ENCODE measurements at places on chromosomes 4 and X.

GRCh38 chr4:11622961-11623725 lies 194.4 kb upstream of the HS3ST1 start:
- DNase-seq: no peak

- no peak for DNase-seq
Observed at GRCh38 chr4:169199184-169199583, 71.6 kb downstream of the SH3RF1 start.

DNA sequence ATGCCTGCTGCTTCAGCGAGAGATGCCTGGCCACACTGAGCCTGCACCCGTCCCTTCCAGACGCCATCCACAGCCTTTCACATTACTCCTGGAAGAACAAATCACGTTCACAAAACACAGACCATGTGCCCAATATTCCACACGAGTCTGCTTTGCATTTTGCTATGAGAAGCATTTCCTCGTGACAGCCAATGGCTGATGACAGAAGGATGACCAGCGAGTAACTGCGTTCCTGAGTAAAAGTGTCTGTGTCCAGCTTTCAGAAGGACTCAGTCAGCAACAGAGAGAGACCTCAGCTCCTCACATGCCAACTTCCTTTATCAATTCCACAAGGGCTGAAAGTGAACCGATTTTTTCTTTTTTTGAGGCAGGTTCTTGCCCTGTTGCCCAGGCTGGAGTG lies 19.5 kb downstream of the NAT8L start:
- DNase-seq: no peak

- DNase-seq: no peak
Observed at GRCh38 chr4:152422817-152423320, 113.0 kb downstream of the FBXW7 start.

GRCh38 chrX:21412883-21413282 lies 38.7 kb downstream of the CNKSR2 start:
- DNase-seq: no peak

DNA sequence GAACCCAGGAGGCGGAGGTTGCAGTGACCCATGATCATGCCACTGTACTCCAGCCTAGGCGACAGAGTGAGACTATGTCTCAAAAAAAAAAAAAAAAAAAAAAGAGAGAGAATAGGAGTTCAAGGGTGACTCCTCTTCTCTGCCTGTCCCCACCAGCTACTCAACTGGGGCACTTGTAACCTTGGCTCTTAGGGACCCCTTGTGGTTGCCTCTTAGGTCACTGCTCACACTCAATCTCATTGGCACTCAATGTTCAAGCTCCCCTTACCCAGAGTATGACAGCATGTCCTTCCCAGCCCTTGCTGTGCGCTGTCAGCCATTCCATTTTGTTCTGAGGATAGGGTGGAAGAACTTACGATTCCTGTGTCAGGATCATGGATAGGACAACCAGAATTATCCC lies 82.4 kb upstream of the BEND4 start:
- no peak for DNase-seq

GRCh38 chrX:130607431-130607830 lies 205.6 kb downstream of the RBMX2 start:
- no peak for DNase-seq

- no peak for DNase-seq
Observed at GRCh38 chr4:13523105-13523477, 21.2 kb downstream of the NKX3-2 start.

- DNase-seq: no peak
Observed at GRCh38 chr4:105934386-105934785, 39.1 kb downstream of the NPNT start.

GRCh38 chrX:25296850-25297249 lies 281.1 kb upstream of the ARX start:
- no peak for DNase-seq

DNA sequence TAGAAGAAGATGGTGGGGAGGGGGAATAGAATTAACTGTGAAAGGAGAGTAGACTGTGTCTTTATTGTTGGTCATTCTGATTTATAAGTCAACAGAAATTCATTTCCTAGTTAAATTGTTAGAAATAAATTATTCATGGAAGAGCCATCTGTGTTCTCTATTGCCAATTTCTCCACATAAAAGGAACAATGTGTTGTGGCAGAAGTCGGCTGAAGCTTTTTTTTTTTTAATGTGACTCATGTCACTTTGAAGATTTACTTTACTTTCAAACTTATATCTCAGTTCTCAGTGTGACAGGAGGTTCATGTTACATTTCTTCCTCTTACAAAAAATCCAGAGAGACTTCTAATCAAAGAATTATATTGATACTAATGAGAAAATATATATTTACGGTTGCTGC lies 60.5 kb downstream of the CPE start:
- DNase-seq: no peak

GRCh38 chr4:8038719-8039251 lies 99.1 kb upstream of the AFAP1 start:
- DNase-seq: no peak

DNA sequence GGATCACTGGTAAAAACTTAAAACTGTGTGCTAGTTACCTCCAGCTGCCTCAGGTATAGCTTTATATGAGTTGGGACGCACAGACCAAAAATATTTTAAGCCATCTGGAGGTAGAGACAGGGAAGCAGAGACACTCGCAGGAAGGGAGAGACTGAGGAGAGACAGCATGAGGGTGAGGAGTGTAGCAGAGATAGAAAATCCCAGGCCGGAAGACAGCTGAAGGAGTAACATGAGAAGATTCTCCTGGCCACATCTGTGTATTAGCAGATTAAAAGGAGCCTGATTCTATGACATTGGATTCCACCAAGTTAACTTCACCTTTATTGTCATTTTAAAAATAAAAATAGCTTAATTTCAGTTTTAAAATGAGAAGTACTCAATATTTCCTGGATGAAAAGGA lies 84.3 kb downstream of the PDLIM5 start:
- DNase-seq: no peak

- DNase-seq: no peak
Observed at GRCh38 chrX:37975421-37975820, 30.9 kb upstream of the SYTL5 start.

DNA sequence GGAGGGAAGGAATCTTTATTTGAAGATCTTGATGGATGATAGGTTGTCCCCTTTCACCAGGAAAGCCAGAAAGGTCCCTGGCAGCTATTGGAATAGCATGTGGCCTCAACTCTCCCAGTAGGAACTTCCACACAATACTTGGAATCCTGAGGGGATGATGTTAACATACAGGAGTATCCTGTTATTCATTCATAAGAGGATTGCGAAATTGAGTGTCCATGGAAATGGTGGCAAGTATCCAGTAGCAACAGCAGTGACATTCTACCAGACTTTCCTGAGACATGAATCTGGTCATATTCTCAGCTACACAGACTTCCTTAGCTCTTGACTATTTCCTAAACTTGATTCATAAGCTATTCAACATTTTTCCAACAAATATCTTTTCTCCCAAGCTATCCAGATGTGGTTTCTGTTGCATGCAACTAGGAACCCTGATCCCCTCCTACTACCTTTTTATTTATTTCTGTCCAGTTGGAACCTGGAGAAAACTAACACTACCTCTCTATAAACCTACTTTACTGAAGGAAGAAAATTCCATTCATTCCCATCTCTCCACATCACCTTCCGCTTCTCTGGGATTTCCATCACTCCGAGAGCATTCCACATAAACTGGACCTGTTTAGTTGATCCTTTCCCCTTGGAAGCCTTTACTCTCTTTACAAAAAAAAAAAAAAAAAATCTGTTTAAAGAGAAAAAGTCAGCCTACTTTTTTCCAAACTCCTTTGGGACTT lies 101.8 kb downstream of the ANXA5 start:
- no peak for DNase-seq

- DNase-seq: no peak
Observed at GRCh38 chrX:1529756-1530155, 7.2 kb downstream of the P2RY8 start.

GRCh38 chrX:153524234-153524633 lies 6.8 kb downstream of the ATP2B3 start:
- DNase-seq: no peak

GRCh38 chr4:183358215-183358755 lies 36.1 kb upstream of the CLDN24 start:
- DNase-seq: no peak

DNA sequence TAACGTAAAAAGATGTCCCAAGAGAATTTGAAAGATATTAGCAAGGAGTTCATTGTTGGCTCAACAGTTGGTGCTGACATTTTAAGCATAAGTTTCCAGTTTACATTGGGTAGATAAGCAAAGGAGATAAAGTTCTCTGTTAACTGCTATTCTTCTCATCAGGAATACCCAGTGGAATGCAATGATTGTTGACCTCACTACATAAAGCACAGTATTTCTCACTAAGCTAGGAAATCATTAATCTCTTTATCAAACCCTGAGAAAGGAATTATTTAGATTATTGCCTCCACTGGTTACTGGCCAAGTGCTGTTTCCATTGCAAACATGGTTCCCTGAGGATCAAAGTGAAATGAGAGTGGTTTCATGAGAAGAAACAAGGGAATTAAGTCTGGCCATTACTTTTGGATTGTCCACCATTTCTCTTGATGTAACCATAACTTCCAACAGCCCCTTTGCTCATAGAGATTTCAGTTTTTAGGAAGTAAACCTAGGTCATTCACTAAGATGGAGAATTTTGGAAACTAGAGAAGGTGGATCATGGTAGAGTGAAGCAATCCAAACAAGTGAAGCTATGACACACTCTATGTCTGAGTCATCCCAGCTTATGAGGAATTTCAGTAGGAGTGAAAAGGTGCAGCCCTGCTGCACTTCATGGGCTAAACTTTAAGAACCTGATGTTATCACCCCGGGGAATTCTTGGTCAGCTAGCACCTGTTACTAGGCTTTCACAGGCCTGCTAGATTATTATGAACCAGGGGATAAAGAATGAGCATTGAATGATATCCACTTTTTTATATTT lies 163.4 kb downstream of the AREG start:
- no peak for DNase-seq

Data from stimulated activated CD4-positive, alpha-beta T cell treated with anti-CD3 and anti-CD28 coated beads, Interleukin-15, amount 100 ng/mL, for 1 hour (primary cell).